ENCODE measurements at places on chromosomes 12 and 14.

DNA sequence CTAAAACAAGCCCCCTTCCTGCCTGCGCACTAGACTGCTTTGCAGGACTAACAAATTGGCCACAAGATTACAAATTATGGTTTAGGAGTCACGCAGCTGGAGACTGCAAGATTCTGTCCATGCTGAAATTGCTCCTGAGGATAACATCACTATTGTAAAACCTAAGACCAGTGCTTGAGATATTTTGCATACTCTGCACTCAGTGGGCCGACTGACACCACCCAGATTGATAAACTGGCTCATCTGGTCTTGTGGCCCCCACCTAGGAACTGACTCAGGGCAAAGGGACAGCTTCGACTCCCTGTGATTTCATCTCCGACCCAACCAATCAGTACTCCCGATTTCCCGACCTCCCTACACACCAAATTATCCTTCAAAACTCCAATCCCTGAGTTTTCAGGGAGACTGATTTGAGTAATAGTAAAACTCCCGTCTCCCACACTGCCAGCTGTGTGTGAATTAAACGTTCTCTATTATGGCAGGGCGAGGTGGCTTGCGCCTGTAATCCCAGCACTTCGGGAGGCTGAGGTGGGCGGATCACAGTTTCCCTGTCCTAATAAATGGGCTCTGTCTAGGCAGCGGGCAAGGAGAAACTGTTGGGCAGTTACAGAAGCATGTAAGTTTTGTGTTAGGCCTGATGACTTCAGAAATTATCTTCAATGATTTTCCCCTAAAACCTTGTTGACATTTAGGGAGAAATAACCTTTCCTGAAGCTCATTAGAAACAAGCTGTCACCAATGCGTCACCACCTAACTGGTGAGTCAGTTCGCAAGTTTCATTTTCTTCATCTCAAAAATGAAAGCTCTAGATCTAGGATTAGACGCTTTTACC is 5.3 kb upstream of the UBC start:
- DNase-seq, result peak; percentile 52

GRCh38 chr12:93366422-93366821 is 11.3 kb upstream of the NUDT4 start:
- DNase-seq, result no peak

DNA sequence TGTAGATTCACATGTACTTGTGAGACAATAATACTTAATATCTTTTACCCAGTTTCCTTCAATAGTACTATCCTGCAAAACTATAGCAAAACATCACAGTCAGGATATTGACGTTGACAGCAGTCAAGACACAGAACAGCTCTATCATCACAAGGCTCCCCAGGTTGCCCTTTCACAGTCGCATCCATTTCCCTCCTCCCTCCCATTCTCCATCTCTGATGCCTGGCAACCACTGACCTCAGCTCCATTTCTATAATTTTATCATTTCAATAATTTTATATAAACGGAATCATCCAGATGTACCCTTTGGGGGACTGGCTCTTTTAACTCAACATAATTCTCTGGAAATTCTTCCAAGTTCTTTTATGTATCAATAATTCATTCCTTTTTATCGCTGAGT is 81.5 kb downstream of the PLXNC1 start:
- DNase-seq, result no peak

GRCh38 chr12:66087365-66087943 is 43.1 kb downstream of the LLPH start:
- peak; percentile 32 for DNase-seq

- DNase-seq, result no peak
Measured at GRCh38 chr12:7694556-7695236, 879 bp downstream of the GDF3 start.

GRCh38 chr14:68018598-68018997 is 199.0 kb downstream of the RAD51B start:
- DNase-seq, result no peak

GRCh38 chr12:12890543-12891079 is 751 bp upstream of the GPRC5A start:
- DNase-seq, result no peak

- no peak for DNase-seq
Measured at GRCh38 chr14:89237921-89238529, 179.0 kb downstream of the FOXN3 start.

GRCh38 chr12:131385313-131386166 is 325.4 kb upstream of the SFSWAP start:
- no peak for DNase-seq

DNA sequence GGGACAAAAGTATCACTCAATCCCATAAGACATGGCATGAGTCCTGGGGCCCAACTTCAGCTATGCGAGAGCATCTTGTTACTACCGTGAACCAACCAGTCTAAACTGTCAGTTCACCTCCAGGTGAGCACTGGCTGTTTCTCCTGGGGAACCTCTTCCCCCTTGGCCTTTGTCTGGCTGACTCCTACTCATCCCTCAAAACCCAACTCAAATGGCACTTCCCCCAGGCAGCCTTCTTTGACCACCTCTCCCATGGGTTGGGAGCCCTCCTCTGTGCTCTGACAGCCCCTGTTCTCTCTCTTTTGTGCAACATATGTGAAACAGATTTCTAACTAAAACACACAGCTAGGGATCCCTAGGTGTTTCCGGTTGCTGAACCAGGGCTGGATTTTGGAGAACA is 37.7 kb downstream of the FOXN4 start:
- no peak for DNase-seq

GRCh38 chr14:88798156-88798555 is 5.4 kb upstream of the EML5 start:
- no peak for DNase-seq

DNA sequence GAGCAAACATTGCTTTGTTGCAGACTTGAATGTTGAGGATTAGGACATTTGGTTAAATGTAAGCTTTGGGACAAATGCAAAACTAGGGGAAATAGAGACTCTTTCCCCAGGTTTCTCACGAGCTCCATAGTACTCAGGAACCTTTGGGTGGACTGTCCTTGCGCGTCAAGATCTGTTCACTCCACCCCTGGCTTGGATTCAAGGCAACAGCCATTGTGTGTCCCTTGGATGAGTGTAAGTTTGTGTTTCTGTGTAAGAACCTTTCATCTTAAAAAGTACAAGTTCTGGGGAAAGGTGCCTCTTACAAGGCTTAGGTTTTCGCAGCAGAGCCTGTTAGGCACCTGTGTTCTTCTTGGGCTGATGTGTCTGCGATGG is 3.7 kb downstream of the SUSD6 start:
- no peak for DNase-seq

DNA sequence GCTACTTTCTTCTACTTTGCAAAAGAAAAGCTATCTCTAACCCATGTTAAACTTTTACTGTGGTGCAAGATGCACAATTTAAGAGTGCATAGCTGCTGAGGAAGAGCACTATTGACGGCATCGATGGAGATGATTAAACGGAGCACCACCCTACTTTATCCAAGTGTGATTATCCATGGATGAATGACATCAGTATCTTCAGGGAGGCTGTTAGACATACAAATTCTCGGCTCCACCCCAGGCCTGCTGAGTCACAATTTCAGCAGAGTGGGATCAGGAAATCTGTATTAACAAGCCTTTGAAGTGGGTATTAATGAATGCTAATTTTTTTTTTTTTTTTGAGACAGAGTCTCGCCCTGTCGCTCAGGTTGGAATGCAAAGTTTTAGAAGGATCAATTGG is 16.2 kb downstream of the SLC2A14 start:
- DNase-seq, result no peak

- DNase-seq, result no peak
Measured at GRCh38 chr12:72134246-72135020, 137.7 kb upstream of the TRHDE start.

GRCh38 chr14:89454996-89455395 is 38.0 kb upstream of the FOXN3 start:
- DNase-seq, result no peak

- no peak for DNase-seq
Measured at GRCh38 chr12:5481645-5482044, 49.7 kb downstream of the NTF3 start.

GRCh38 chr12:68400226-68400829 is 68.2 kb upstream of the MDM1 start:
- no peak for DNase-seq

DNA sequence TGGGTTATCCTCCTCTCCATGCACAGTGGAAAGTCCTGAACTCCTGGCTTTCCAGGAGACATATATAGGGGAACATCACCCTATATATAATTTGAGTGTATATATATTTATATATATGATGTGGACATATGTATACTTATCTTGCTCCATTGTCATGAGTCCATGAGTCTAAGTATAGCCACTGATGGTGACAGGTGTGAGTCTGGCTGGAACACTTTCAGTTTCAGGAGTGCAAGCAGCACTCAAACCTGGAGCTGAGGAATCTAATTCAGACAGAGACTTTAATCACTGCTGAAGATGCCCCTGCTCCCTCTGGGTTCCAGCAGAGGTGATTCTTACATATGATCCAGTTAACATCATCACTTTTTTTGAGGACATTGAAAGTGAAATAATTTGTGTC is 4.4 kb downstream of the SSTR1 start:
- no peak for DNase-seq

- no peak for DNase-seq
Measured at GRCh38 chr14:95132760-95133159, 24.6 kb downstream of the DICER1 start.

DNA sequence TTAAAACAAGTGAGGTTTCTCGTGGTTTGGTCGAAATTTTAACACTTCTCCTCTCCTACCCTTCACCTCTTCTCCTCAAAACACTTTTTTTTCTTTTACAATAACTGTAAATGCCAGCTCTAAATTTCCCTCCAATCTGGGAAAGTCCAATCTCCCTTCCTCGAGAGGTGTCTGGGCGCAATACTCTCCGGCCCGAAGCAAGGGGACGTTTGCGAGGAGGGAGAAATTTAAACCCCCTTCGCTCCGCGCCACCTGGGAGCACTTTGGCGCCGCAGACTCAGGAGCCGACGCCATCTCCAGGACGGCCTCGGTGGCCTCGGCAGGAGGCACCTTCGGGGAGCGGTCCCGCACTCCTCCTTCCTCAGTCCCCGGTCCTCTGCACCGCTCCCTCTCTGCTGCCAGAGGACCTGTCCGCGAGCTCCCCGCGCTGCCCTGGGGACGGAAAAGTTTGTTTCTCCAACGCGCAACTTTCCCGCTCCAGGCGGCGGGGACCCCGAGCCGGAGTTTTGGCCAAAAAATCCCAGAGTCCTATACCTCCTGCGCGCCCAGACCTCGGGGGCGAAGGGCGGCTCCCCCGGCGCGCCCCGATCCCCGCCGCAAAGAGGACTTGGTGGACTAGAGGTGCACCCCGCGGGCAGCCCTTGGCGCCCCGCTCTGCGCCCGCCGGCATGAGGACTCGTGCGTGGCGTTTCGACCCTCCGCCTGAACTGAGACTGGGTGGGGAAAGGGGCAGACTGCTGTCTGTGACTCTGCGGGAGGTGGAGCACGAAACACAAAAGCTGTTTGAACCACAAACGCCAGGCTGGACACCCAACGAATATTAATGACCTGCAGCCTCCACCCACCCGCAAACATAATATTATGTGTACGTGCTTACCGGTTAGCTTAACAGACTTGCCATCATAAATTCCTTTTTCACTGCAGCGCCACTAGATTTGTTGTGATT is 95.2 kb upstream of the HMGA2 start:
- no peak for DNase-seq

- no peak for DNase-seq
Measured at GRCh38 chr12:92079054-92079385, 66.6 kb downstream of the BTG1 start.

DNA sequence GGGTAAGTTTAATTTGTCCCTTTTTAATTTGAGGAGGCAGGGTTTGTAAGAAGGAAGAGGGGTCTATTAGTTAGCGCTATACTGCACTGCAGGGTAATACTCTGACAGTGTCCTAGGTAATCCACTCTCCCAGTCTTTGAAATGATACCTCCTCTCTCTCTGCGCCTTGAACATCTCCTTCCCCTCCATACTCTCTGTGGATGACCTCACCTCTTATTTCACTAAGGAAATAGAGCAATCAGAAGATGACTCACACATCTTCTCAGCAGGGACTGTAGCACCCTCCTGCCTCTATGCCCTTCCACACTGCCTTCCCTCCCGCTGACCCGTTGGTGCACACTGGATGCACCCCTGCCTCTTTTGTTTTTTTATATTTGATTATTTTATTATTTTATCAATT is 94.2 kb downstream of the GRIP1 start:
- no peak for DNase-seq

DNA sequence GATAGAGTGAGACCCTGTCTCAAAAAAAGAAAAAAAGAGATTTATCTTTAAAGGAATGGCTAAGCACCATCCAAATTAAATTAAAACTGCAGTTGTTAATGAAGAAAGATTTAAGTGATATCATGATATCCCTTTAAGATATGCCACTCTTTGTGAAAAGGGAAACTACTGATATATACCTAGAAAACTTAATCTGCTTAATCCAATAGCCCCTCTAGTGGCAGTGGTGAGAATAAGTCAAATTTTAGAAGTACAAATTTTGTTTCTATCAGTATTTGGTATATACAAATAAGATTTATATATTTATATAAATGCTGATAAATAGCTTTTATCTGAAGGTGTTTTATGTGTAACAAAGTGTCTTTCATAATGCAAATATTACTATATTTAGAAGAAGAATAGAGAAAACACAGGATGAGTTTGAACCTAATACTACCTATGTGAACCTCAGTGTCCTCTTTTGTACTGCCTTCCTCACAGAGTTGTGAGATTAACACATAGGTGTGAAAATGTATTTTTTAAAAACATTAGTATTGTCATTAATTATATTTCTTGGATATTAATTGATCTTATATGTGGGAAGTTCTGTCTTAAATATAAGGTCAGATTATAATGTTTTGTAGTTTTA is 51.4 kb upstream of the GARIN2 start:
- no peak for DNase-seq

DNA sequence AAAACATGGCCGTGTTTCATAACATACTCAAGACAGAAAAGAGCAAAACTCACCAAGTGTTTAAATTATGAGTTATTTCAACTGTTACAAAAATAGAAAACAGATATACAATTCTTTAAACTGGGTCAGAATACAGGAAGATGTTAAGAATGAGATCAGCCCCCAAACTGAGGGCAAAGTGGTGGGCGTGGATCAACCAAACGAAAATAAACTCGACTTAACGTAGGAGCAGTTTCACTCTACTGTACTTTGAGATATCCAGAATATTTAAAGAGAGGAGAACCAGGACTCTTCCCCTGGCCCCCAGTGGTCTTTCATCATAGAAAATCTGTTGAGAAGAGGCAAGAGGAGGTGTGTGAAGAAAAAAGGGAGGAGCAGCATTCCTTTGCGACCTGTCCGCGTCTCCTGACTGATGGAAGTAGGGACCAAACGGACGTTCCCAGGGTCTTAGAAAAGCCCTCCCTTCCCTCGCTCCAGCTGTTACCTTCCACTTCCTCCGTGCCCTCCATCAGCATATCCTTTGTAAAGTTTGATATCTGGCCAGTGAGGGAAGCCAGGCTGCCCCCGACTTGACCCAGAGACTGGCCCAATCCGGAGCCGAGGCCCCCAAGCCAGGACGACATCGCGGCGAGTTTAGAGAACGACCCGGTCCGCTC is 668 bp downstream of the TRIP11 start:
- peak; percentile 8 for DNase-seq

DNA sequence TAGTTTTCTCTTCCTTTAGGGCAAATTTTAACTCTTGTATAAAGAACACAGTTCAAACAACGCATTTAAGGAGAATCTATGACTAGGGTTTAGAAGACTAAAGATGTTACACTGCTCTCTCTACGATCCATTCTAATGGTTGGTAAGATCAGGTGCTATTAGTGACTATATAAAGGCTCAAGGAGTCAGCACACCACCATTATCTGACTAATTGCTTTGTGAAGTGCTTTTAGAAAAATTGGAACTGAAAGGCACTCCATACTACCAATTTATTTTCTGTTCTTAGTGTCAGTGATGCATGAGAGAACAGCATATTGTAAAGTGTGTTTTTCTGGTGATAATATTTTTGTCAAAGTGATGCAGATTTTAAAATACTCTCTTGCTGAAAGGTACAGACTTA is 136.8 kb downstream of the SYT1 start:
- no peak for DNase-seq

GRCh38 chr14:92466059-92466458 is 47.5 kb upstream of the RIN3 start:
- DNase-seq, result no peak
